ENCODE measurements at places on chromosomes 5 and 9.

DNA sequence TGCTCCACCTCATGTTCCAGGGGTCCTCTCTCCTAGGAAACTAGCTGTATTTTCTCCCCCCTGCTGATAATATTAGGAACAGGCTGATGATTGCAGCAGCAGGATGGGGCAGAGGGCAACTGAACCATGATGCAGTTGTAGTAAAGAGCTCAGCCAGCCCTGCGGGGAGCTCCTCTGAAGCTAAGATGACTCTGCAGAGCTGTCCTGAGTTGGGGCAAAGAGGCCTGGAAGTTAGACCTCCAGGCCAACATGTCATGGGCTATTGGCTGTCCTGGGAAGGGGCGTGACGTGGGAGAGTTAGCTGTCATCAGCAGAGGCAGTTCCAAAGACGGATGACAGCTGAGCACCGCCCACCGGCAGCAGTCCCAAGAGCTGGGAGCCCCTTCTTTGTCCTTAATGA is 6.6 kb upstream of the FBP1 start:
- no peak overlapping the region for H3K27ac ChIP-seq
- no peaks in the 10 kb centered on the region for H3K36me3 ChIP-seq
- DNase-seq = no peak

DNA sequence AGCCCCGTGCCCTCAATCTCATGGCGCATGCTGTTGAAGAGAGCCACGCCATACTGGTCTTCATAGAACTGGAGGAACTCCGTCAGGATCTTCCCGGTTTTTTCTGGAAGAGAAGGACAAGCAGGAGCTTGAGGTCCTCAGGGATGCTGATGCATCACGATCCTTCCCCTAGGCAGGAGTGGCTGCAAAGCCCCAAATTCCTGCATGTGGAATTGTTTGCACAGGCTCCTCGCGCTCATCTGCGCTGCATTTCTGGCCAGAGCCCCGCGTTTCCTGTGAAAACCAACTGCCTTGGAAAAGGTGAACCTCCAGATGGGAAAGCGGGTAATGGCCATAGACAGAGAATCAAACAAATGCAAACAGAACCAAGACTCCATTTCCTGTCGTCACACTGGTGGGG is 80.4 kb downstream of the LRSAM1 start:
- no peaks in the 10 kb centered on the region for H3K36me3 ChIP-seq
- H3K27ac ChIP-seq = no peak overlapping the region
- DNase-seq = no peak
- H3K4me3 ChIP-seq = no peak overlapping the region
- no peaks in the 10 kb centered on the region for H3K4me1 ChIP-seq

GRCh38 chr9:14030375-14031059 is 283.4 kb downstream of the NFIB start:
- DNase-seq = no peak
- no peaks in the 10 kb centered on the region for H3K36me3 ChIP-seq
- no peaks in the 10 kb centered on the region for H3K27me3 ChIP-seq
- H3K27ac ChIP-seq = no peak overlapping the region
- H3K4me1 ChIP-seq = no peaks in the 10 kb centered on the region

- peaks cover 18% of the 10 kb centered on the region for H3K4me1 ChIP-seq
- no peak overlapping the region for H3K4me3 ChIP-seq
- H3K27ac ChIP-seq = no peak overlapping the region
- no peaks in the 10 kb centered on the region for H3K36me3 ChIP-seq
These were observed 36.1 kb upstream of the RANBP6 start for GRCh38 chr9:6051511-6051950.

- no peaks in the 10 kb centered on the region for H3K36me3 ChIP-seq
- H3K4me3 ChIP-seq = peak overlapping the region; percentile 68
- H3K4me1 ChIP-seq = peaks cover 51% of the 10 kb centered on the region
- H3K27me3 ChIP-seq = peaks cover 45% of the 10 kb centered on the region
These were observed 103.6 kb downstream of the PDE4D start for GRCh38 chr5:59789894-59790293.

GRCh38 chr9:88537761-88538091 is 2.7 kb downstream of the NXNL2 start:
- DNase-seq = peak; percentile 35
- no peak overlapping the region for H3K4me3 ChIP-seq
- H3K36me3 ChIP-seq = peaks cover 2% of the 10 kb centered on the region
- no peak overlapping the region for H3K27ac ChIP-seq

DNA sequence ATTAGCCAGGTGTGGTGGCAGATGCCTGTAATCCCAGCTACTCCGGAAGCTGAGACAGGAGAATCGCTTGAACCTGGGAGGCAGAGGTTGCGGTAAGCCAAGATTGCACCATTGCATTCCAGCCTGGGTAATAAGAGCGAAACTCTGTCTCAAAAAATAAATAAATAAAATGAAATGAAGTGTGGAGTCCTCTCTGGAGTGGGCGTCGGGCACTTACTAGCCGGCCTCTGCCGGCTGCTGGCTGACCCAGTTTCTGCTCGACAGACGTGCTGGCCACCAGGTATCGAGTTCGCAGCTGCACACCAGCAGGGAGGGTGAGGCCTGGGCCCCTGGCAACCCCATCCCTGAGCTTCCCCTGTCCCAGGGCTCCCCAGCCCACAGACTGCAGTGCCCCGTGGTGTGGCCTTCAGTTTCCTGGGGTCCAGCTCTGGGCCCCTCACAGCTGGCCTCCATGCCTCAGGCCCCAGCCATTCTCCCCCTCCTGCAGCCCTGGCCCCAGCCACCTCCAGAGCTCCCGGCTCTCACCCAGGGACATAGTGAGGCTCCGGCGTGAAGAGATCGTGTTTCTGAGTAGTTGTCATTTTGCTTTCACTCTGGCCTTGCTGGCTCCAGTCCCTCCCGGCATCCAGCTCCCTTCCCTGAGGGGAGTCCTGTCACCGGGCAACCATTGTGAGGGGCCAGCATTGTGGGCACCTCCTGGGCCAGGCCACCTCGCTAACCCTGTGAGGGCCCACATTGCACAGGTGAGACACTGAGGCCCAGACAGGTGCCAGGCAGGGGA is 3.8 kb upstream of the STPG3 start:
- H3K4me1 ChIP-seq = peaks cover 21% of the 10 kb centered on the region
- no peak overlapping the region for H3K27ac ChIP-seq
- no peak overlapping the region for H3K4me3 ChIP-seq
- H3K36me3 ChIP-seq = peaks cover 7% of the 10 kb centered on the region
